ENCODE measurements at places on chromosomes 5 and 9.

DNA sequence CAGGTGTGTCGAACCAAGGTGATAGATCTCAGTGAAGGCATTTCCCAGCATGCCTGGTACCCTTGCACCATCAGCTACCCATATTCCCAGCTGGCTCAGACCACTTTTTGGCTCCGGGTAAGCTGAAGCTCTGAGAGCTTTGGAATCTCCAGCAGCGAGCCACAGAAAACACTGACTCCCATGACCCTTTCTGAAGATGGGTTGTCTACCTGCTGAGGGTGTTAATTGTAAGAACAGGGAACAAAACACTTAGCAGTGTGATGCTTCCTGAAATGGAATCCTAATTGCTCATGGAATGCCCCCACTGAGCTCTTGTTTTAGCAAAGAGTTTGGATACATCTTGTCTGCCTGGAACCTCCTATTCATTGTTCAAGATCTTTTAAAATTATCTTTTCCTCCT is 177.7 kb downstream of the PAPPA start:
- no peak for DNase-seq

DNA sequence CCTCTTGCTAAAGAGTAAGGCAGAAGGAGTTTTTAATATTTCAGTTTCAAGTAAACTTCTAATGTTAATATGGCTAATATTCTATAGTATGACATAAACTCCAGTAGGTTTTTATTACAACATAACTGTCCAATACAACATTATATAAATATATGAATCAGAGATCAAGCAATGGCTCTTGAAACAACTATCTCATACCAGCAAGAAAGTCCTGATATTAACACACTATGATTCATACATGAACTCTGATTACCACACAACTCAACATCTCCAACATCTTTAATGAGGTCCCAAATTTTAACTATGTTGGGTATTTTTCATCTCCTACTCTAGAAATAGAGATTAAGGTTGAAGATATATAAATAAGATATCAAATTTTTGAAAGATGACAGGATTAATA is 878.3 kb downstream of the TLE1 start:
- no peak for DNase-seq

GRCh38 chr9:70535546-70536323 is 121.3 kb upstream of the KLF9 start:
- DNase-seq = no peak

- DNase-seq = no peak
Observed at GRCh38 chr5:53037141-53037859, 48.1 kb downstream of the ITGA2 start.

- DNase-seq = no peak
Observed at GRCh38 chr9:105168870-105169319, 75.6 kb upstream of the SLC44A1 start.

DNA sequence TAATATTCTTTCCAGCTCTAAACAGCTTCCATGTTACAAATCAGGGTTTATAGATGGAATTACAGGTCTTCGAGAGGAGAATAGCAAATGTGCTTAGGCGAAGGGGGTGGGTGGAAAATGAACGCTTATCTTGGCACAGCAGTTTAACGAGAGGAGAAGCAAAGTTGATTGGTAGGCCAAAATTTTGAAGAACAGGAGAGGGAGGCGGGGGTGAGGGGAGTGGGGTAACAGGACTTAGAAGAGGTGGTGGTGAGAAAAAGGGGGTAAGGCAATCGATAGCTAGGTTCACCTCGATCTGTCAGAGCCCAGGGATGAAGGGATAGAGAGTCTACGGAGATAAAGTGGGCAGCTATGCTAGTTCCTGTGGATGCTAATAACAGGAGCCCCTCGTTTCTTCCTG is 764 bp downstream of the ANKRA2 start:
- DNase-seq = no peak

DNA sequence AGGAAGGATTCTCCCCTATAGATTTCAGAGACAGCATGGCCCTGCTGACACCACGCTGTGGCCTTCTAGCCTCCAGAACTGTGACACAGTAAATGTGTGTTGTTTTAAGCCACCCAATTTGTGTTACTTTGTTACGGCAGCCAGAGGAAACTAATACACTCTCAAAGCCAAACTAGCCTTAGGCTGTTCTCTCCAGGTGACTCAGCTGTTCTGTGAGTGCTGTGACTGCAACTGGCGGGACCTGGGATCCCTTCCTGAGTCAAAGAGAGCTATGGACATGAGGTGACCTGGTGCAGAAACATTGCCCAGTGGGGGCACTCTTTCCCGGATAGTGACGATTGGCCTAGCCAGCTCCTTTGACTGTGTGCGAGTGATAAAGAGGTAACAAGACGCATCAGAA is 14.0 kb upstream of the MLANA start:
- DNase-seq = no peak

DNA sequence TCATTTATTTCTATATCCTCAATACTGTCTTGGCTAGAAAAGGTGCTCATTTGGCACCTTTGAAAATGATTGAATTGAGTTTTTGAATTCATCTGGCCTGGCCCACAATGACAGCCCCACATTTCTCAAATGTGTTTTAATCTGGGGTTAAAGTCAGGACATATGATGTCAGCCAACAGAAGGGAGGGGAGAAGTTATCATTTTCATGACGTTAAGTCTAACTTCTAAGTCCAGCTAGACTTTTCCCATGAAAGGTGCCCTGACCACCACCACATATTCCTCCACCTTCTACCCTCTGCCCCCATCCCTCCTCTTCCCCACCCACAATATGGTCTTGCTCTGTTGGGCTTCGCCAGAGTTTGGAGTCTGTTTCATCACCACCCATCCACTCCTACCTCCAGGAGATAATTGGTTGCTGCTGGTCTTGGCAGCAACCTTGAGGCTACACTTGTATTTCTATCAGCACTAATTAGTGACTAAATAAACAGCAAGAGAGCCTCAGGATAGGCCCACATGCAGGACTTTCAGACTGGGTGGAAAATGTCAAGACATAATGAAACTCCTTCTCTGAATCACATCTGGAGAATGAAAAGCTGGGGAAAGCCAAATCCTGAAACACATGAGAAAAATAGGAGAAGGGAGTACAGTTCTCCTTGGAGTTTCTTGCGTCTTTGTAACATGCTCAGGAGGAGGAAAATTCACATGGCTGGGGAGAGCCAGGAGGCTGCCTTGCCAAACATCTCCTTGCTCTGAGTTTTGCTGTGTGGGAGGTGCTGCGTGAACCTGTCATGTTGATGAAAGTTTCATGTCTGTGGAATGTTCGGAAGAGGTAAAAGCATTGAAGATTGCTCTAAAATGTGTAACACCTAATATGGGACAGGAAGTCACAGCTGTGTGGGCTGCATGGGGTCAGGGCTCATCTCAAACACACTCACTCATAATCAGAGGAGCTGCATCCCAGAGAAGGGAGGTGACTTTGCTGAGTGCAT is 544.7 kb upstream of the KLF4 start:
- DNase-seq = no peak

DNA sequence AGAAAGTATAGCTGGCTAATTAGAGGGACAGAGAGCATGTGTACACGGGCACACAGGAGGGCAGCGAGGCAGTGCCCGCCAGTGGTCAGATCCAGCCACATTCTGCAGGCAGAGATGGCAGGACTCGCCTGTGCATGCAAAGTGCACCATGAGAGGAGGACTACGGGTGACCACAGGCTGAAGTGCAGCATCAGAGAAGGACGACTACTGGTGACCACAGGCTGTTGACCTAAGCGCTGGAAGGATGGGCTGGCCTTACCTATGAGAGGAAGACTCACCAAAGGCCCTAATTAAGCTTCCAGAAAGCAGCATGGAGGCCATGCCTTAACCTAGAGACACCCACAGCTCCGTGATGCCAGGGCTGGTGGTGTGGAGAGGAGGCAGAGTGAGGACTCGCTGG is 54.2 kb upstream of the SLC25A51 start:
- DNase-seq = no peak

- no peak for DNase-seq
Observed at GRCh38 chr5:9947944-9948343, 301.7 kb downstream of the ATPSCKMT start.

- DNase-seq = no peak
Observed at GRCh38 chr5:14199902-14200301, 56.8 kb downstream of the TRIO start.

- no peak for DNase-seq
Observed at GRCh38 chr5:93584596-93585040, 1.6 kb downstream of the NR2F1 start.

DNA sequence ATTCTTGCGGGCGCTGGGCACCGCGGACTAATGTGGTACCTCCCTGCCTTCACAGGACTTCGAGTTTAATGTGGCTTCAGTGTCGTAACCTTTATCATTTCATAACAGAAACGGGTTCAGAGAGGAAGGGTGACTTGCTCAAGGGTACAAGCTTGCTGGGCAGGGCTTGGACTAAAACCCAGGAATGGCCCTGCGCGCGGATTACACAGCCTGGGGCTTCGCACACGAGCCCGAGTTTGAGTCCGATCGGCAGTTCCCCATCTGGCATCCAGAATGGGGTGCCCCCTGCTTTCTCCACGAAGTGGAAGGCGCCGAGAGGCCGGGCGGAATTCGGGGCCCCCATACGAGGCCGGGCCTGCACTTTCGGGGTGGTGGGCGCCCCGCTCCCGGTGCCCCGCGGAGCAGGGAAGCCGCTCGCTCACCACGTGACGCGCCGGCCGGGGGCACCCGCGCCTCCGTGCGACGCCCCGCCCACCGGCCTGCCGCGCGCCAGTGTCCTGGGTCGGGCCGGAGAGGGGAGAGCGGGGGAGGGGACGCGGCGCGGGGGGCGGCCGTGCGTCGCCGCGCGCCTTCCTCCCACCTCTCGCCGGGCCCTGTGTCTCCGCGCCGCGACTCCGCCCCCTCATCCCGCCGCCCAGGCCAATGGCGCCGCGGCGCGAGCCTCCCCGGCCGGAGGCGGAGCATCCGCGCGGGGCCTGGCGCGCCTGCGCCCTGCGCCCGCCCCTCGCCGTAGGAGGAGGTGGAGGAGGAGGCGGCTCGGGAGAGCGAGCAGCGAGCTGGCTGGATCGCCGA is at the start of gene SET:
SET (plus strand) TSS at position 722 of the 792 bp plus-strand sequence. CDS start 361 bp downstream, outside the sequence.
- DNase-seq = peak; percentile 81

DNA sequence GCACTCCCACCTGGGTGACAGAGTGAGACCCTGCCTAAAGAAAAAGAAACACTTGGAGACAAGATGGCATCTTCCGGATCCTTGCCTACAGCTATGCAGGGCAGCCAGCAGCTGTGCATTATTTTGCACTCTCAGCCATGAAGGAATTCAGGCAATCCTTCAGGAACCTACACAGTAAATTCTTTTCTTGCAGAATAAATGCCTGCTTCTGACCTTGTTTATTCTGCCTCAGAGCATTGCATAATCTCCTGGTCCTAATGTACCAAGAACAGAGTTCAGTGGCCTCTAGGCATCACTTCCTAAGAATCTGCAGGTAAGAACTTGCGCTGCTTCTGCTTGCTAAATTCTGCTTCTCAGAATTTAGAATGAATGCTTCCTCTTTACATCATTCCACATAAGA is 16.8 kb downstream of the GLDC start:
- DNase-seq = no peak

- no peak for DNase-seq
Observed at GRCh38 chr5:106849266-106849665, 821.5 kb downstream of the EFNA5 start.

- DNase-seq = no peak
Observed at GRCh38 chr9:121075251-121076036, 689 bp downstream of the CNTRL start.

DNA sequence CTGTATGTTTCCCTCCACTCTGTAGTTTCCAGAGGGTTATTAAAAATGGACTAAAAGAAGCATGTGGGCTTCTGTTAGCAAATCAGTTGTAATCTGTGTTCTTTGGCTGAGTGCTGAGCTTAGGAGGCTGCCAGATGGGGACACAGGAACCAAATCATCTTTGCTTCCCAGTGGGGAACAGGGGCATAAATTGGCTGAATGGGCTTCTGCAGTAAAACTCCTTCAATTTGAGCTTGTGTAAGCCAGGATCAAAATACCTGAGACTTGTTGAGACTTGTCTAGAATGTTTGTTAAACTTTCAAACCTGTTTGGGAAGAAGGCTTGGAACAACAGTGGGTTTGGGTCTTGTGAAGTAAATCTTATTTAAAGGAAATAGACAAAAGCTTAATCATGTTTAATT is 32.2 kb upstream of the TNFAIP8 start:
- no peak for DNase-seq

DNA sequence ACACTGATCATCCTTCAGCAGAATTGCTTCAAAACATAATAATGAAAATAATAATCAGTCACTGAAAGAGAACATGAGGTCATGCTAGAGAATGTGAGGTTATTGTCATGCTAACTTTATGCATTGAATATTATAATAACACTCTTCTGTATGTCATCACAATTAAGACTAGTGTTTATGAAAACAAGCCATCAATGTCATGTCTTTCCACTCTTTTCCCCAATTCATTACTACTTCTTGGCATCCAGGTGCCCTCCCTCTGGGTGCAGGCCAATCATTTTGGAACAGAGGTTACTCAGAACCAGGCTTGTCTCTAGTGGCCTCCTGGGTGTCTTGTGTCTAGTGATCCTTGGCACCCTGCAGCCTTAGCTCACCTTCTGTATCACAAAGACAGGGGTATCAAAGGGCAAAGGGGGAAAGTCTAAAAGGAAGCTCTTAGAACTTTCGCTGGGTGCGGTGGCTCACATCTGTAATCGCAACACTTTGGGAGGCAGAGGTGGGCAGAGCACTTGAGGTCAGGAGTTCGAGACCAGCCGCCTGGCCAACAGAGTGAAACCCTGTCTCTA is 217.6 kb upstream of the PIK3R1 start:
- DNase-seq = no peak

DNA sequence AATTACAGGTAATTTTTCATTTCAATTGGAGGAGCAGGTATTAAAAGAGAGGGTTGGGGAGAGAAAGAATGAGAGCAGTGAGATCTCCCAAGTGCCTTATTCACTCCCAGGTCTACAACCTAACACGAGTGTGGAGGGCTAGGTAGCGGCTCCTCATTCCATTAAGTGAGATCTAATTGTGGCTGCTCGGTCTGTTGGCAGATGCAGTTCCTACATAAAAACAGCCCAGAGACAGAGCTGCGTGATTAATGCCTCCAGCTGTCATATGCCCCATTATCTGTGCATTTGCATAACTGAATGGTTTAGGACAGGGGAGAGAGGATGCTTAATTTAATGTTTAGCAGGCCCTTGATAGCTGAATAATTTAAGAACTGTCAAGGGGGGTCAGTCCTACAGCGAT is 100.5 kb downstream of the PSAT1 start:
- DNase-seq = no peak

GRCh38 chr5:174175716-174176268 is 130.3 kb downstream of the NSG2 start:
- DNase-seq = no peak

DNA sequence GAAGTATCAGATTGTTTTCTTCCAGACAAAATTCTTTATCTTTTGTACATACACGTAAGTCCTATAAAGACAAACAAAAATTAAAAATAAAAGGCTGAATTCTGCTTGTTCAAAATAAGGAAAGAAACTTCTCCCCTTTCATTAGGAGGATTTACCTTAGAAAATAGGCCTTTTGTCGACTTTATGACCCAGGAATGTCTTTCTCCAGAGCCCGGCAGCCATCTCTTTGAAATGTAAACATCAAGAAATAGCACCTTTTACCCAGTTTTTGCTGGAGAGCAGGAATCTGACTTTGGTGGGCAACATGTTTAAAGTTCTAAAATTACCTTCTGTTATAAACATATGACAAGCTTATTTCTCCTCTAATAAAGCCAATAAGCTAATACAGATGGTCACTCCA is 373.0 kb upstream of the FTMT start:
- DNase-seq = no peak

All from activated T-cell treated with anti-CD3 and anti-CD28 coated beads for 4 hours (primary cell).